ENCODE measurements at places on chromosomes 11 and 22.

- DNase-seq = no peak
These were observed 348.2 kb downstream of the LARGE1 start for GRCh38 chr22:33572086-33572485.

- DNase-seq = no peak
These were observed 44.1 kb upstream of the CDON start for GRCh38 chr11:126106594-126107328.

- DNase-seq = no peak
These were observed 107.0 kb upstream of the SESN3 start for GRCh38 chr11:95337972-95338429.

DNA sequence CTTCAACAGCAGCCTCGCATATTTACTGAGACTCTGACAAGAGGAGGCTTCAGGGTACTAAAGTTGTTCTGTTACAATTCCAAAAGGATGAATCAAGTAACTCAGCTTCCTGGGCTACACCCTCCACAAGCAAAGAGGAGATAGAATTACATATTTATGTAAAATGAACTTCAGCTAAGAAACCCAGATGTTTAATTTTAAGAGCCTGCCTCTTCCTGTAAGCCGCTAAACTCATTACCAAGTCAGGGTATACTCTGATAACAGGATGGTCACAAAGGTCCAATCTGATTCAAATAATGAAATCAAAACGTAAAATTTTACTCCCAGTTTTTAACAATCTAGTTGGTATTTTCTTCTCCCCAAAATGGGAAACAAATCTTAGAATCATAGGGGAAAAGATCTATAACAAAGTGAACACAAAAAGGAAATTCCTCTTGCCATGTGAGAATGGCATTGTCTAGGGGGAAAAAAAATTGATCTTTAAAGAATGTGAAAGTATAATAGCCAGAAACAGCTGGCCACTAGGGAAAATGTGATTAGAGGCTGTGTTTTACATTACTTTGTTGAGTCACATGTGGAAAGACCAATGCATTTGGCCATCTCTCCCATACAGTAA lies 30.9 kb downstream of the CHEK2 start:
- DNase-seq = no peak

DNA sequence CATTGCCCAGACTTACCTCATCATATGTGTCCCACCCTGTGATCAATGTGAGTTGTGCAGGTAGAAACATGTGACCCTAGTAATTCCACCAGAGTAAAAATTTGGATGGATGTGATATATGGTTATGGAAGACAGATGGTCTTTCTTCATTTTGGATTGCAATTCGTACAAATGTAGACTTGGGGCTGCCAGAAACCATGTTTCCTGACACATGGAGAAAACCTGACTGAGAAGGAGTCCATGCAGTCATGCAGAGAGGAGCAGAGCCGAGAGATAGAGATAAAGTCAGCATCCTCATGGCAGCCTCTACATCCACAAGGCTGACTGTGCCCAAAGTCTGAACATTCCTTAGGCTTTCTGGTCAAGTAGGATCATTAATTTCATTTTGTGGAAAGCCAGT lies 678.1 kb upstream of the KIRREL3 start:
- DNase-seq = no peak

DNA sequence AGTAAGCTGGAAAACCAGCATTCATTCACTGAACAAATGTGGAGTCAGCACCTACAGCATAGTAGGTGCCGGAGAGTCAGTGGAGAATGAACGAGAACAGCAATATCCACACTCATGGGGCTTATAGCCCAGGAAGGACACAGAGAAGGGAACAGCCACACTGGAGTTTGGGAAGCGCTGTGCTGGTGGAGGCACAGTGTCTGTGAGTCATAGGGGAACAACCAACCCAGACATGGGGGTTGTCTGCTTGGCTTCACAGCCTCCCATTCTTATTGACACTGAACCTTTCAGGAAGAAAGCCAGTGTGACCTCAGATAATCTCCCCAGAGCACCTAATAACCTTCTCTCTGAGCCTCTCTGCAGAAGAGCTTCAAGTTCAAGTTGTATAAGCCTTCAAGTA lies 56.6 kb upstream of the UBASH3B start:
- no peak for DNase-seq

DNA sequence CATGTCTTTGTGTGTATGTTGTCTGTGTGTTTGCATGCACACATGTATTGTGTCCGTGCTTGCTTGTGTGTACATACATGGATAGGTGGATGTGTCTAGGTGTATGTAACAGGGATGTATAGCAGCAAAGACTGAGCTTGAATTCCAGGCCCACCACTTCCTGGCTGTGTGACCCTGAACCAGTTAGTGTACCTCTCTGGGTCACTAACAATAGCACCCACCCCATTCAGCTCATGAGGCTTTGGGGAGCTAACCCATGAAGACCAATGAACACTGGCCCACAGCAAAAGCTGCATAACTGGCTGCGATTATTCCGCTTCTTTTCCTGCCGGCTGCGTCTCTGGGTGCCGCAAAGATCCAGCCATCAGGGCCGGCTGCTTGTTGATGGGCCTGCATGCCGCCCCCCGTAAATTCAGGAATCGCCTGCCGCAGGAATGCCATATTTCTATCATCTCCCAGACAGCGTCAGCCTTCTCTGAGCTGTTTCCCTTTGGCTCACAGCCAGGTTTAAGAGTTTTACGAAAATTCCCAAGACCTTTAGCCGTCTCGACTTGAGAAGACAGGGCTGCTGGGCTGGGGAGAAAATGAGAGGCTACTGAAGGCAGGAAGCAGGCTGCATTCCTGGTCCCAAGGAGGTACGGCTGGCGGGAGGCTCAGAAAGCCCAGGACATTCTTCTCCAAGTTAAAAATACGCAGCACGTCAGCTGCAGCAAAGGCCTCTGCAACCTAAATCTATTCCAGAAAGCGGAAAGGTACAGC lies 224.6 kb downstream of the MN1 start:
- DNase-seq = no peak

DNA sequence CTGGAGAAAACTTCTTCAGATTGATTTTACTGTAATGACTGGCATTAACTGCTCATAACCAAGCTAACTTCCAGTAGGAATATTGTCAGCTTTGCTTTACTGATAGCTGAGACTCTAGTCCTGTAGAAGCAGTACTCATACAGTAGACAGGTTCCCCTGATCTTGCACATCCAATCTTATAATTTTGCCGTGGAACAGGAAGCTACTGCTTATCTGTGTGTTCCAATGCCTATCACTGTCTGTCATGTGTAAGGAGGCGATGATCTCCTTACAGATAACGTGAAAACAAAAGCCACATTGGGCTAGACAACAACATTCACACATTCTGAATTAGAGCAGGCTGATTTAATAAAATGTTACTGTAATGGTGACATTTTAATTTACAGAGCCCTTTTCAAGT lies 13.2 kb downstream of the HSD17B12 start:
- DNase-seq = no peak

GRCh38 chr11:86695373-86695772 lies 23.0 kb upstream of the ME3 start:
- DNase-seq = no peak

DNA sequence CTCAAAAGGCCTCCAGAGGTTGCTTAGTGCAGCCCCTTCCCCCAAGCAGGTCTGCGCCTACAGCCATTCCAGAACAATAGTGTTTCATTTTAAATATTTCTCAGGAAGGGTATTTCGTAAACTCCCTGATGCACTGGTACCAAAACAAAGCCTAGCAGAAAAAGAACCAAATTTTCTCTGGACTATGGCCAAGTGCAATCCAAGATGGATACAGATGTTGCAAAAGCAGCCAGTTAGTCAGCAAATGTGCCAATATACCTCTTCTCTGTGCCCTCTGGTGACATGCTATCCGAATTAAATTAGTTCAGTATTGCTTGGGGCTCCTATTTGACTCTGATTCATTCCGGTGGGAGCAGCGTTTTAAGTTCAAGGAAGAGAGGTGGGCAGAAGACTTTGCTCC lies 247.8 kb downstream of the NTM start:
- no peak for DNase-seq

DNA sequence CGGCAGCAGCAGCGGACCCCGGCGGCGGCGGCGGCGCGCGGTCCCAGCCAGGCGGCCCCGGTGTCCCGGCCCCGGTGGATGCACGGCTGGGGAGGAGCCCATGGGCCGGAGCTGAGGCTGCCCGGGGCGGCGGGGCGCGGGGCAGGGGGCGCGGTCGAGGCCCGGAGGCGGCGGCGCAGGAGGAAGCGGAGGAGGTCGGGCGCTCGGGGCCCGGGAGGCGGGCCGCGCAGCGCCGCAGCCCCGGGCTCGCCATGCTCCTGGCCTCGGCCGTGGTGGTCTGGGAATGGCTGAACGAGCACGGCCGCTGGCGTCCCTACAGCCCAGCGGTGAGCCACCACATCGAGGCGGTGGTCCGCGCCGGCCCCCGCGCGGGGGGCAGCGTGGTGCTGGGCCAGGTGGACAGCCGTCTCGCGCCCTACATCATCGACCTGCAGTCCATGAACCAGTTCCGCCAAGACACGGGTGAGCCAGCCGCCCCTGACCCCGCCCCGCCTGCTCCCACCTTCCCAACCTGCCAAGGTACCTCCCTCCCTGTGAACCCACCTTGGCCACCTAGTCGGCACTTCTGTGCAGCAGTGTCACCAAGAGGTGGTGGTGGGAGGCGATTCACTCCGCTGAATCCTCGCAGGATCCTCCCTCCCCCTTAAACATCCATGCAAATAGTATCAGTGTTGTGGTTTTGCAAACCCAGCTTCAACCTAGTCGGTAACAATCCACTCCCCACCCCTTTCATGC lies 580 bp downstream of the DTX4 start:
- no peak for DNase-seq

DNA sequence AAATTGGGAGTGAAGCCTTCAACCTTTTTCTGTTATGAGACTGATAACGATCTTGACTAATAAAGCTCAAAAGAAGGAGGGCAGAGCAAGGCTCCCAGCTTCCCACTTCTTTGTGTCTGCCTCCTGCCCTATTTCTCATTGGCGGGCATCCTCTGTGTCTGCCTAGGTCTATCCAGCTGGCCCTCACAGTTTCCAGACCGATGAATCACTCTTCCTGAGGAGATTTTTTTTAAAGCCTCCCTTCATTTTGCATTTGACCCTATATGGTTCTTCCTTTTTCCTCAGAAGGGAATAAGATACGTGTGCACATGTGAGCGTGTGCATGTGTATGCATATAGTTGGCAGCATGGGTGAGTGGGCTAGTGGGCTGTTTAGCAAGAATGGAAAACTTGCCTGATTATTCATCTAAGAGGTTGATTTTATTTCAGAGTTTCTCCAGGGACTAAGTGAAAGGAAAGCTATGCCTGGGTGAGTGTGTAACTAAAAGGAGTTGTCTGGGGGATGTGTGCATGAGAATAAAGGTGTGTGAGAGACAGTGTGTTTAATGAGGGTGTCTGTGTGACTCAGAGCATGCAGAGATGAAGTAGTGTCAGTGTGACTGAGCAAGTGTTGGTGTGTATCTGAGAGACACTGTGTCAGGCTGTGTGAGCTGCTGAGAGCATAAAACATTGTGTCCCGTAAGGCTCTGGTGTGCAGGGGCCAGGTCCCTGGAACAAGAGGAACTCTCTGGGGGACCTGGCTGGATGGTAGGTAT lies 12.2 kb downstream of the PHLDB1 start:
- DNase-seq = no peak

GRCh38 chr11:122204206-122204605 lies 88.2 kb upstream of the BLID start:
- DNase-seq = no peak

GRCh38 chr11:57150454-57150917 lies 31.3 kb upstream of the LRRC55 start:
- no peak for DNase-seq

DNA sequence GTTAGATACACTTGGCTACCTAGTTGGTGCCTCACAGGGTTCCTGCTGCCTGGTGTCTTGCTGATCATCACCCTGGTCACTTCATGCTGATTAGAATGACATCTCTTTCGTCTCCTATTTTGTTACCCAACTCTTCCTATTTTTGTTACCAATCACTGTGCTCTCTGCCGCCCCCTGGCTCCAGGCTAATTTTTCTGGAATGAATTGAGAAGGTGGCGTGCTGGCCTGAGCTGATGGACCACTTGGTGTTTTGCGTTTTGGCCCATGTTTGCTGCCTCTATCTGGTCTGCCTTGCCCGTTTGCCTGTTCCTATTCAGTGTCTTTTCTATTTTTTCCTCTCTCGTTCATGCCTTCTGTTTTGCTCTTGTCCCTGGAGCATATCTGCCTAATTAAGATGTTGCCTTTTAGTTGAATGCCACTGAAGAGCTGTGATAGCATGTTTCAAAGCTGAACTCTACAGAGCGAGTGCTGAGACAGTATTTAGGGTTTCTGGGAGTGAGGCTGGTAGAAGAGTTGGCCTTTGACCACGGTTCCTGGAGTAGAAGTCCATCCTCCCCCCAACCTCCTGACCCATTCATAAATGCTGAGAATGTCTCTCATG lies 5.9 kb upstream of the ATF4 start:
- peak; percentile 5 for DNase-seq

DNA sequence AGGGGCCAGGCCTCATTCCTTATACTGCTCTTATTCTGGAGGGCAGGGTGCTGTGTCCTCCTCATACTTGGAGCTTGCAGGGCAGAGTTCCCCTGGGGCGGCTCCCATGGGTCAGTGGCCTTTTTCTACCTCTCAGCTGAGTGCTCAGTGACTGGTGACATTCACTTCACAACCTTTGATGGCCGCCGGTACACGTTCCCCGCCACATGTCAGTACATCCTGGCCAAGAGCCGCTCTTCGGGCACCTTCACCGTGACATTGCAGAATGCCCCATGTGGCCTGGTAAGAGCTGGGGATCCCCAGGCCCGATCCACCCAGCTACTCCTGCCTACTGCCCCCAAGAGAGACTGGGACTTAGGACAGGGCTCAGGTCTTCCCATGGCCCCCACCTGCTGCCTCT lies 14.5 kb downstream of the OTOG start:
- no peak for DNase-seq

- DNase-seq = no peak
These were observed 15.0 kb downstream of the EMSY start for GRCh38 chr11:76459846-76460245.

DNA sequence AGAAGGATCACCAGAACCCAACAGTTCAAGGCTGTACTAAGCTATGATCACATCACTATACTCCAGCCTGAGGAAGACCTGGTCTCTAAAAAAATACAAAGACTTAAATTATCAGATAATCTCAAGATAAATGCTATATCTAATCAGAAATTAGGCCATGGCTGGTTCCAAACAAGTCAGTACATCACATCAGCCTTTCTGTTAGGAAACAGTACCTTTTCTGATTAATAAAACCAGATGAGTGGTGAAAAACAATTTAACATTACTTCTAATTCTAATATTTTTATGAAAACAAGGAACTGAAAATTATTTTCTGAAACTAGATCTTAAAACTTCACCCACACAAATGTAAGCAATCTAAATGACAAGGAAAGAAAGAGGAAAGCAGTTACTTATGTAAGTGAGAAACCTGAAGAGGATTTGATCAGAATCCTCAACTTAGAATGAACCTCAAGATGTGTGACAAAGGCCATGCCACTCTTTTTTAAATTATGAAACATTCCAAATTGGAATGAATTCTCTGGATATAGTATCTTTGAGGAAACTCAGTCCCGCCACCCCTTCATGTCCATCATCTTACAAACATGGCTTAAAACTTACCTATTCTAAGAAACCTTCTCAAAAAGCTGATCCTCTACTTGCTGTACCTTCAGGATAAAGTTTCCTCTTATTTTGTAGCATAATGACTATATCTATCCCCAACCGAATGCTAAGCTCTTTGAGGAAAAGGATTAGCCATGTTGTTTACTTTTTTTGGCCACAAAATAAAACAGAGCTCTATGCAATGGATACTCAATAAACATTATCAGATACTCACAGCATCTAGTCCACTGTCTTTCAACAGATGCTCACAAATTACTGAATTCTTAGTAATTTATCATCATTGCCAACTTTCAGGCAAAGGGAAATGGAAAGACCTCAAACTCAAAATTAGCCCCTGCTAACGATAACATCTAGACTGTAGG lies 132.0 kb downstream of the MRTFA start:
- no peak for DNase-seq

GRCh38 chr11:122421702-122422101 lies 233.8 kb upstream of the UBASH3B start:
- no peak for DNase-seq

Measured in SHP77 treated with DMSO at 0.1 percent for 48 hours (cell line).